ENCODE measurements at places on chromosomes 11 and 22.
A peak's percentile ranks its signal among the peaks of the same experiment; 100 is the strongest.

- DNase-seq = no peak
Observed at GRCh38 chr11:75431533-75432525, 1.2 kb downstream of the KLHL35 start.

DNA sequence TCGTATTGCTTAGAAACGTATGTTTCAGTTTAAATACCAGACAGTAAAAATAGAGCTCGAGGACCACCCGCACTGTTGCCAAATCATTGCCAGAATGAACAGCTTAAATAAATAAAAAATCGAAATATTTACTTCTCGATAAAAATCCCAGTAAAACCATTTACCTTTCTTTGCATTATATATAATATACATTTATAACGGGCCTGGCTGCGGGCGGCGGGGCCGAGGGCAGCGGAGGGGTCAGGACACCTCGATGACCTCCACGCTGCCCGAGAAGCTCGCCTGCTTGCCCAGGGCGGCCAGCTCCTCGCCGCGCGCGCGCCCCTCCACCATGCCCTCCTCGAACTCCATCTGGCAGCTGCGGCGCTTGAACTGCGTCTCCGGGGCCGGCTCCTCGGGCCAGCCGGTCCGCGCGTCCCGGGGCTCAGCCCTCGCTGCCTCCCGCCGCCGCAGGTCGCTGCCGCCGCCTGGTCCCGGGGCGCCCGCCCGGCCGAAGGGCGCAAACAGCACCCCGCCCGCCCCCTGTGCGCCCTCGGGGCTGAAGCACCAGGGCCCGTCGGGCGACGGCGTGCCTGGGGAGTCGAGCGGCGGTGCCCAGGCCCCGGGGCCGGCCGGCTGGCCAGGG lies 15.7 kb downstream of the DUSP8 start:
- DNase-seq = no peak

DNA sequence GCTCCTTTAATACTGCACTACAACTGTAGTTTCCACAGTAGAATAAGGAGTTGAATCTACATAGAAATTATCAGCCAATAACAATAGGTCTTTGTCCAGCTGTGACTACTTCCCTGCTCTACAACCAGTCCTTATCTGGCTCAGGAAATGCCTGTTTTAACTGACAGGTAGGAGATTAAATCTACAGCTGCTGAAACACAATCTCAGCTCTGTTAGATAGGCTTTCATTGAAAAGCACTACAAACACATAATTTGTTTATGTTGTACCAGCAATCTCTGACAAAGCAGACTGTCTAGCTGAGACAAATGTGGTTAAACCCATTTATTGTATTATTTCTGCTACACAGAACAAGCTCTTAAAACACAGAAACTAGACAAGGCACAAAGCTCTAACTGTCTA lies 230.0 kb downstream of the SOX6 start:
- DNase-seq = peak; percentile 25

- no peak for DNase-seq
Observed at GRCh38 chr11:100712583-100712982, 25.5 kb downstream of the ARHGAP42 start.

DNA sequence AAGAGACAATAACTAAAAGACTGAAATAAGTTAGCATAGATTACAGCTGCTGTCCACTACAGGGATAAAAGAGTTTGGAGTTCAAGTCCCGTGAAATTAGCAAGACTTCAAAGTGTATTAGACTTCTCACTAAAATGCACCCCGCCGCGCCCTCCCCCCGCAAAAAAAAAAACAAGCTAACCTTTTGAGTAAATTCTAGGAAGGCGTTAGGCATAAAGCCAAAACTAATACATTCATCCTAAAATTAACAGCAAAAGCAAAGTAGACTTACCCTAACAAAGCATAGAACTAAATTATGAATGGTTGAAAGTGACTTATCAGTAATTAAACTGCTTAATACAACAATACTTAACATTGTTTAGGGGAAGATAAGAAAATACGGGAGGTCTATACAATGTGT lies 581.0 kb upstream of the CHORDC1 start:
- DNase-seq = no peak

DNA sequence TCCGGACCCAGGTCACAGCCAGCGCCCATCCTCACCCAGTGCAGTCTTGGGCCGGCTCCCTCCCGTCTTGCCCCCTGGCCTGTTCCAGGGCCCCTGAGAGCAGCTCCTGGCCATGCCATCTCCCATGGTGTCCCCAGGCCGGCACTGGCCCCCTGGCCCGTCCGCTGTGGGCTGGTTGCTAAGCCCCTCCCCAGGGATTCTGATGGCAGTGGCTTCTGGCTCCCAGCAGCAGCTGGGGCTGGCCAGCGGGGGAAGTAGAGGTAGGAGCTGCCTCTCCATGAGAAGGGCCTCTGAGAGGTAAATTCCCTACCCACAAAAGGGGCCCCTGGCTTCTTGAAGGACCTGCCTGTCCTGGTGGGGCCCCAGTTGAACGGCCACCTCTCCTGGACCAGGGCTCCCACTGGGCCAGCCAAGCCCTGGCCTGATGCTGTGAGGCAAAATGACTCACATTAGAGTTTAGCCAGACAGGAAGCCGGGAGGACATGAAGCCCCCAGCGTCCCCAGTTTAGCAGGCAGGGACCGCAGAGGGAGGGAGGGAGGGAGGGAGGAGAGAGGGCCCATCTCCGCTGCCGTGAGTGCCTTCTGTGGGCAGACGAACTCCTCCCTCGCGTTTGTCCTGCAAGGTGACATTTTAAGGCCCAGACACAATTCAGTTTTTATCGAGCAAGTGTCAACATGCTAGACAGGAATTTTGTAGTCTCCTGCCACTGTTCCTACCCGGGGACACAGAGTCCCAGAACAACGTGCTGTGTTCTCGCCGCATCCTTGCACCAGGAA lies 32.9 kb upstream of the GAL start:
- no peak for DNase-seq

GRCh38 chr11:116842909-116843308 lies 5.5 kb upstream of the APOA1 start:
- no peak for DNase-seq

DNA sequence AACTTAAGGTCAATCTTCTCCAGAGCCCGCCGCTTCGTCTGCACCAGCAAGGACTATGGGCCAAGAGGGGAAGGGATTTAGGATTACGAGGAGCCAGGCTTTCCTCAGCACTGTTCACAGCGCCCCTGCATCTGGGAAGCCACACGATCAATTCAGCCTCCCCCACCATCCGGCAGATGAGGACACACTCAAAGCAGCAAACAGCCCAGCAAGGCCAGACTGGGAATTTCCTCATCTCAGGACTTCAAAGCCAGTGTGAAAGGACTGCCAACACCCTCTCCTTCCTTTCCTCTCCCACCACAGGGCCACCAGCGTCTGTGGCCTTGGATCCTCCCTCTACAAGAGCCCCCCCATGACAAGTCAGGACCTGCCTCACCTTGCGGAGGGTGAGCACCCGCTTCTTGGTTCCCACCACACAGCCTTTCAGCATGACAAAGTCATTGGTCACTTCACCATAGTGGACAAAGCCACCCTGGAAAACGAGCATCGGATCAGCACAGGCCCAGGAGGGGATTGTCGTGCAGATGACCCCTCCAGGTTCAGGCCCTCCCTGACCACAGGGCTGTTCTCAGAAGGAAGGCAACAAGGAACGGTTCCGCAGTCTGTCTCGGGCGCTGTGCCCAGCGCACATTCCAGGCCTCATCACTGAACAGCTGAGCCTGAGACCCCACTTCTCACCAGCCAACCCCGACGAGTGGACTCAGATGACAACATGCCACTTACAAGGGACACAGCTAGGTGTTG lies 6.0 kb downstream of the RPL3 start:
- DNase-seq = no peak

- no peak for DNase-seq
Observed at GRCh38 chr11:64156235-64157011, 9.5 kb downstream of the MACROD1 start.

GRCh38 chr11:87150936-87151335 lies 113.2 kb downstream of the TMEM135 start:
- no peak for DNase-seq

DNA sequence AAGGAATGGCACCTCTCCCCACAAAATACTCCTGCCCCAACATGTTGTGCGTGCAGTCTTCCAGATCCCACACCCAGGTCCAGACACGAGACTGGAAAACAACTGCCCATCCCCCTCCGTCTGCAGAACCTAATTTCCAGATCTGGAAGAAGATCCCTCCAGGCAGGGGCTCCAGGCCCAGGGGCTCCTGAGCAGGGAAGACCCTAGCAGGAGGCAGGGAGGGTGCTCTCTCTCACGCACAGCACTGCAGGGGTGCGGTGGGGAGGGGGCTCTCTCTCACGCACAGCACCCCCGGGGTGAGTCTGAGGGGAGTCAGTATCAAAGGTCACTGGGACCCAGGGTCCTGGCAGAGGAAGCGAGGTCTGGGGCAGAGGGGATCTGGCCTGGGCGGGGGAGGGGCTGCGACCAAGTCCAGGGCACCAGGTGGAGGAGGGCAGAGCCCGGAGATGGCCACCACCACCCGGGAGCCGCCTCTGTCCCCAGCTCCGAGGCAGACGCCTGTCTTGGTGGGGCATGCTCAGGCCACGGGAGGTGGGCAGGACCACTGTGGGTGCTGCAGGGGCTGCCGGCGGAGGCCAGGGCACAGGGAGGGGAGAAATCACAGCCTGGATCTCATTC lies 1.7 kb downstream of the MLC1 start:
- DNase-seq = no peak

GRCh38 chr11:122163053-122163819 lies 47.2 kb upstream of the BLID start:
- no peak for DNase-seq

DNA sequence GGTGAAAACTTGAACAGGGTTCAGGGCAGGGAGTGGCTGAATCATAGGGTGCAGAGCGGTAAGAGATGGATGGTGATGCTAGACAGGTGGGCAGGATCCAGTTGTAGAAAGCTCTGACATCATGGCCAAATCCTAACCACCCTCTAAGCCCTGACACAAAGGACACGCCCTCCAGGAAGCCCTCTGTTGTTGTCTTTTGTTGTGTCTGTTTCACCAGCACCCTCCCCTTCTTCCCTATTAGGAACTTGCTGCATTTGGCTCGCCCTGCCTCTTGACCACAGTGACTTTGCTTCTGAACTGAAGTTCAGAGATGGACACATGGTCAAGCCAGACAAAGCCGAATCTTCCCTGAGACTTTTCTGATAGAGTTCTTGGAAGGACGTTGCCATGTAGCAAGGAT lies 14.2 kb upstream of the APOL6 start:
- no peak for DNase-seq

- no peak for DNase-seq
Observed at GRCh38 chr11:47886096-47886495, 37.9 kb upstream of the NUP160 start.

DNA sequence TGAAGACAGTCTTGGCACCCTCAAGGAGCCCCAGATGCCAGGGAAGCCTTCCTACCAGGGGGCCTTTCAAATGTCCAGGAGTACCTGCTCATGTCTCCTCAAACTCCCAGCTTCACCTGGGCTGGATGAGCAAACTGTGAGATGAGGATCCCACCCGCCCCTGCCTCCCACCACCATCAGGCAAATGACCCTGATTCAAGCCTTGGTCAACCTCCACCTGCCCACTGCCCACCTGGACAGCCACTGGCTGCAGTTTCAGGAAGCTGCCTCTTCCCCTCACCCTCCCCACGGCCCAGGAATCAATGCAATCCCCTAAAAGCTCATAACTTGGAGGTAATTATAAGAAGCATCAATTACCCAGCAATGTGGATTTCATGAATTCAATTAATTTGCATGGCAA lies 122.7 kb downstream of the BUD13 start:
- no peak for DNase-seq

DNA sequence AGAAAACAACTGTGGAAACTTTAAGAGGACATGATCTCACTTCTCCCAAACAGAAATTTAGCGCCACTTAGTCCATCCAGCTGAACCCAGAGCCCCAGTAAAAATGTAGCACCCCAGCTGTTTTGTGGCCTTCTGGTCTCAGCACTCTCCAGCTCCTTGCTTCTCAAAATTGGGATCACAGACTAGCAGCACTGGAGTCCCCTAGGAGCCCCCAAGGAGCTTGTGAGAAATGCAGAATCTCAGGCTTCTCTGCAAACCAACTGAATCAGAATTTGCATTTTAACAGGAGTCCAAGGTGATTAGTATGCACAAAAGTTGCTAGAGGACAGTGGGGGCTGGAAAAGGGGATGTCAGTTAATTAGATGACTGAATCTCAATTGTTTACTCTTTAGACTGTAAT lies 89.8 kb upstream of the FIBIN start:
- DNase-seq = no peak
